ENCODE measurements at places on chromosomes 12 and 14.

DNA sequence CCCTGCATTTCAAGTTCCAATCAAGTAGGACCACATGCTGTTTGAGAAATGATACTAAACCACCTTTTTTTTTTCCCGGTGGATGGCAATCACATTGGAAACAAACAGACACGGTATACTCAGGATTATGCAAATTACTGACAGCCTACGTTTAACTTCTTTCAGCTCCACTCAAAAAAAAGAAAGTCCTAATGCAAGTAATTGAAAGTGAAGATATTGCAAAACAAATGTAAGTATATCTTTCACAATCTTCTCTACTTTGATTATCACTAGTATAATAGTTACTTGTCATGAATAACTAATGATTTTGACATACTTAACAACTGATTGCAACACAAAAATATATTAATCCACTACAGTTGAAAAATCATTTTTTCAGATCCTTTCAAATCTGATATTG is 2.6 kb upstream of the OSBPL8 start:
- no peaks in the 10 kb centered on the region for H3K27me3 ChIP-seq
- no peak overlapping the region for H3K4me3 ChIP-seq
- no peak overlapping the region for H3K27ac ChIP-seq
- DNase-seq = no peak

DNA sequence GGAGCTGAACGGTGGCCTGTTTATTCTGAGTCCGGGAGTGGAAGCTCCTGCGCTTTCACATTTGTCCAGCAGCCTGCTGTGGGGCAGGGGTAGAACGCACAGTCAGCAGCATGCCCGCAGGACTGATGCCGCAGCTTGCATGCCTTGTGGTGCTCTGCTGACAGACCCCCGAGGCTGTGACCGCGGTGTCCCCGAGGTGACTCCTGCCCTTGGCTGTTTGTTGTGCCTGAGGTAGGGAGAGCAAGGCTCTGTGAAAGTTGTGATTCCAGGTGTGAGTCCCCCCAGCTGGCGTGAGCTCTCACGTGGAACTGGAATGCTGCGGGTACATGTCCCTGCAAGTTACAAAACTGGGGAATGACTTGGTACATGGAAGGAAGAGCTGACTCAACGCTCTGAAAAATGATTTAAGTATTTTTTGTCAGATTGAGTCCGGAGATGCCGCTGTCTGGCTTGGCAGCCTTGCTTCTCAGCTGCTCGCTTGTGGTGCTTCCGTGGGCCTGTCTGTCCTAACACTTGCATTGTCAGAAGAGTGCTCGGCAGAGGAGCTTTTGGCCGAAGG is 18.1 kb downstream of the MLXIP start:
- H3K27me3 ChIP-seq = no peaks in the 10 kb centered on the region
- no peak for DNase-seq
- H3K4me1 ChIP-seq = peaks cover 15% of the 10 kb centered on the region
- H3K27ac ChIP-seq = peak overlapping the region; percentile 55
- peaks cover under 1% of the 10 kb centered on the region for H3K36me3 ChIP-seq

DNA sequence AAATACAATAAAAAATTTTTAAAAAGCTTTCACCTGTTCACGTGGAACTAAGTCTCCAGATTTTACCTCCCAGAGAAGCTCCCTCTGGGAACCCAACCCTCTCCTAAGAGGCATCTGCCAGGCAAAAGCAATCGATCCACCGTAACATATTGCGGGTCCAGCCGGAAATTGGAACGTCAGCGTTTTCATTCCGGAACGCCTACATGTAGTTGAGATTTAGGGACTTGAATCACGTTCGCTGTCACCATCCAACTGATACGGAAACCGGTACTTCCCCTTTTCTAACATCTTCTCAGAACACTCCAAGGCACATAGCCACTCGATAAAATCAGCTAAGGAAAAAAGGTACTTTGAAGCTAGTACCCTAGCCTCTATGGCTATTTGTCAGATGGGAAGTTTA is 70.3 kb downstream of the COX16 start:
- no peaks in the 10 kb centered on the region for H3K27me3 ChIP-seq
- no peak overlapping the region for H3K4me3 ChIP-seq
- no peak for DNase-seq
- H3K36me3 ChIP-seq = 0 out of 2 replicates have a peak, but pooled peaks cover 5% of the 10 kb centered on the region

DNA sequence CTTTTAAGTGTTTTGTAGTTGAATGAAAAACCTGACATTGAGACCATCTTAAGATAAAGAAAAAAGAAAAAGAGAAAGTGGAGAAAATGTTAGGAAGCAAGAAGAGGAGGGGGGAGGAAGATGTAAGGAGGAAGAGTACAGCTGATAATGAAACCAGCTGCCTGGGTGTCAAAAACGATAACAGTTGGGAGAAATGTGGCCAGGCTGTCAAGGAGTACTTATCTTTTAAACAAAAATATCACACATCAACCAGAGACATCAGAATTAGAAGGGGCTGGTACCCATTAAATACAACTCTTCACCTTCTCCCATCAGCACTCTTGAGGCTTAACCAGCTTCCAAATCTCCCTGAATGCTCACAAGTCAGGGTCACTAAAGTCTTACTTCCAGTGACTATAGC is 4.5 kb downstream of the SLC11A2 start:
- H3K27ac ChIP-seq = no peak overlapping the region
- DNase-seq = no peak
- H3K4me3 ChIP-seq = no peak overlapping the region
- no peaks in the 10 kb centered on the region for H3K27me3 ChIP-seq

DNA sequence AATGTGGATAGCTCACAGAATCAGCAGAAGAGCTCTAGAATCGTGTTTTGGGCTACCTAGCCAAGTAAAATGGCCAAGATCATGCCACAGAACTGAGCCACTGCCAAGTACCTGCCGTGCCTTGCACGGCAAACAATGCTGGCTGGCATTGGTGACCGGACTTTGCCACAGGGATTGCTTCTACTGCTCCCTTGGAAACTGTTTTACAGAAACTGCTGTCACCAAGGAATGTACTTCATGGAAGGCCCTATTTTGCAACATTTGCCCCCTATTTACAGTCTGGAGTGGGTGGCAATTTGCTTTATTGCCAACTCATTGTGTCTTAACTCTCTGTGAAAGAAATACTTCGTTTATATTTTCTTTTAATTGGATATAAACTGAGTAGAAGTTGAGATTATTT is 49.0 kb downstream of the BORCS5 start:
- H3K27ac ChIP-seq = no peak overlapping the region
- DNase-seq = no peak
- no peaks in the 10 kb centered on the region for H3K27me3 ChIP-seq
- H3K36me3 ChIP-seq = no peaks in the 10 kb centered on the region

- no peak for DNase-seq
- peaks cover 16% of the 10 kb centered on the region for H3K4me1 ChIP-seq
- no peaks in the 10 kb centered on the region for H3K27me3 ChIP-seq
These were observed 157.9 kb downstream of the PAWR start for GRCh38 chr12:79532907-79533288.

DNA sequence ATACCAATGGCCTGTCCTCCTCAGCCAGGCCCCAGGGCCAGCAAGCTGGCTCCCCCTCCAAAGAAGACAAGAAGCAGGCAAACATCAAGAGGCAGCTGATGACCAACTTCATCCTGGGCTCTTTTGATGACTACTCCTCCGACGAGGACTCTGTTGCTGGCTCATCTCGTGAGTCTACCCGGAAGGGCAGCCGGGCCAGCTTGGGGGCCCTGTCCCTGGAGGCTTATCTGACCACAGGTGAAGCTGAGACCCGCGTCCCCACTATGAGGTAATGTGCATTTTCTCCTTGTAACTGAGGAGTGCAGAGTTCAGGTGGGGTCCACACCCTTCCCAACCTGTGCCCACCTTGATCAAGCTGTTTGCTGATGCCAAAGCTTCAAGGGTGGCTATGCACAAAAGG is 23.4 kb downstream of the ACACB start:
- H3K36me3 ChIP-seq = no peaks in the 10 kb centered on the region
- H3K27me3 ChIP-seq = no peaks in the 10 kb centered on the region
- H3K4me1 ChIP-seq = no peaks in the 10 kb centered on the region
- H3K27ac ChIP-seq = no peak overlapping the region

GRCh38 chr12:98127336-98127679 is 388.1 kb upstream of the TMPO start:
- H3K36me3 ChIP-seq = no peaks in the 10 kb centered on the region
- H3K4me3 ChIP-seq = no peak overlapping the region
- no peaks in the 10 kb centered on the region for H3K4me1 ChIP-seq
- no peaks in the 10 kb centered on the region for H3K27me3 ChIP-seq

GRCh38 chr12:52193532-52193931 is 1.7 kb upstream of the KRT80 start:
- H3K36me3 ChIP-seq = no peaks in the 10 kb centered on the region
- H3K4me1 ChIP-seq = no peaks in the 10 kb centered on the region
- DNase-seq = no peak
- H3K4me3 ChIP-seq = no peak overlapping the region
- no peak overlapping the region for H3K27ac ChIP-seq
- no peaks in the 10 kb centered on the region for H3K27me3 ChIP-seq

GRCh38 chr12:26367991-26368730 is 172.8 kb downstream of the SSPN start:
- no peak overlapping the region for H3K27ac ChIP-seq
- no peak overlapping the region for H3K4me3 ChIP-seq
- H3K27me3 ChIP-seq = no peaks in the 10 kb centered on the region
- no peaks in the 10 kb centered on the region for H3K4me1 ChIP-seq
- DNase-seq = no peak
- no peaks in the 10 kb centered on the region for H3K36me3 ChIP-seq

GRCh38 chr14:39367387-39367751 is 64.9 kb downstream of the FBXO33 start:
- H3K4me1 ChIP-seq = peaks cover 15% of the 10 kb centered on the region
- H3K36me3 ChIP-seq = no peaks in the 10 kb centered on the region
- DNase-seq = peak; percentile 52
- no peak overlapping the region for H3K4me3 ChIP-seq
- peak overlapping the region; percentile 48 for H3K27ac ChIP-seq

DNA sequence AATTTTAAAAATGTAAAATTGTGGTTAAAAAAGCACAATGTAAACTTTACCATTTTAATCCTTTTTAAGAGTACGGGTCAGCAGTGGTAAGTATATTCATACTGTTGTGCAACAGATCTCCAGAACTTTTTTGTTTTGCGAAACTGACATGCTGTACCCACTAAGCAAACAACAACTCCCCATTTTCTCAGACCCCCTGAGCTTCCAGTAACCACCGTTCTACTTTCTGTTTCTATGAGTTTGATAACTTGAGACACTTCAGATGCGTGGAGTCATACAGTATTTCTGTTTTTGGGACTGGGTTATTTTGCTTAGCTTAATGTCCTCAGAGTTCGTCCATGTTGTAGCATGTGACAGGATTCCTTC is 38.0 kb downstream of the CHST11 start:
- 0 out of 2 replicates have a peak, but pooled peaks cover 3% of the 10 kb centered on the region for H3K4me1 ChIP-seq
- H3K27ac ChIP-seq = no peak overlapping the region
- H3K27me3 ChIP-seq = no peaks in the 10 kb centered on the region
- no peak for DNase-seq
- no peaks in the 10 kb centered on the region for H3K36me3 ChIP-seq
- no peak overlapping the region for H3K4me3 ChIP-seq

GRCh38 chr12:104729610-104730446 is 228.3 kb downstream of the SLC41A2 start:
- no peaks in the 10 kb centered on the region for H3K27me3 ChIP-seq
- H3K4me1 ChIP-seq = no peaks in the 10 kb centered on the region
- no peak overlapping the region for H3K27ac ChIP-seq
- H3K36me3 ChIP-seq = no peaks in the 10 kb centered on the region
- no peak for DNase-seq
- no peak overlapping the region for H3K4me3 ChIP-seq

GRCh38 chr12:68235576-68235975 is 10.0 kb upstream of the IL26 start:
- no peak overlapping the region for H3K4me3 ChIP-seq
- no peak overlapping the region for H3K27ac ChIP-seq
- no peak for DNase-seq
- H3K27me3 ChIP-seq = no peaks in the 10 kb centered on the region

DNA sequence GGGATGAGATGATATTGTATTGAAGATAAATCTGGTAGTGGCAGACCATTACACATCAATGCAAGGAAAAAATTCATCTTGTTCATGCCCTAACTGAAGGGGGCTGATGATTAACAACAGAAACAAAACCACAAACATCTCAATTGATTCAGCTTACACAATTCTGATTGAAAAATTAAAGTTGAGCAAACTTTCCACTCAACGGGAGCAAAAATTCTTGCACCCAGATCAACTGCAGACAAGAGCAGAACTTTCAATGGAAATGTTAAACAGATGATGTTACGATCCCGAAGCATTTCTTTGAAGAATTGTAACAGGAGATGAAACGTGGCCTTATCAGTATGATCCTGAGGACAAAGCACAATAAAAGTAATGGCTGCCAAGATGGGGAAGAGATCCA is 172.4 kb upstream of the SOX5 start:
- no peak overlapping the region for H3K27ac ChIP-seq
- no peaks in the 10 kb centered on the region for H3K36me3 ChIP-seq
- DNase-seq = no peak
- H3K4me3 ChIP-seq = no peak overlapping the region
- H3K4me1 ChIP-seq = no peaks in the 10 kb centered on the region

DNA sequence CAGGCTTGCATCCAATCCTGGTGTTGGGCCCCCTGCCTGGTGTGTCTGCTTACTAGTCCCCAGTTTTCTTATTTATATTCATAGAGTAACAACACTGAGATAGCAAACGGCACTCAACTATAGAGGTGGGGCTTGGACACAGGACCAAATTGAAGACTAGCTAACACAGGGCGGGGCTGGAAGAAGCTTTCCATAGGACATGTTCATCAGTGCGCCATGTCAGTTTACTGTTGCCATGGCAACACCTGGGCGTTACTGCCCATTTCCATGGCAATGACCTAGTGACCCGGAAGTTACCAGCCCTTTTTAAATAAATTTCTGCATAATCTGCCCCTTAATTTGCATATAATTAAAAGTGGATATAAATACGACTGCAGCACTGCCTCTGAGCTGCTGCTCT is 275.5 kb upstream of the TMEM132C start:
- H3K27me3 ChIP-seq = no peaks in the 10 kb centered on the region
- H3K36me3 ChIP-seq = no peaks in the 10 kb centered on the region
- H3K27ac ChIP-seq = no peak overlapping the region
- no peak overlapping the region for H3K4me3 ChIP-seq

DNA sequence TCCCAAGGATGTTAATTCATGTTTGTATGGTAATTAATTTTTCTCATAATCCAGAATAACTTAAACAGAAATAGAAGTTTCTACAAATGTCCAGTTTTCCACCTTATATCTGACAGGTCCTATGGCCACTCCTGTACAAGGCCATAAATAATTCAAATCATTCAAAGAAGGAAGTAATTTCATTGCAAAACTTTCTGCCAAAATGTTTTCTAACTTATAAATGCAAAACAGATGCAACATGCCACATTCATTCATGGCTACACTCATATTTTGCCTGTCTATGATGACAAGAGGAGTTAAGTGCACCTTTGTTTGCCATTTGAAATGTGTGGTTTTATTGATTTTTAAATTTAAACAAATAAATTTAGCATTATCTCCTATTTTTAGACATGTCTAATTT is 34.4 kb downstream of the ITPR2 start:
- no peaks in the 10 kb centered on the region for H3K27me3 ChIP-seq
- H3K4me3 ChIP-seq = no peak overlapping the region
- no peak overlapping the region for H3K27ac ChIP-seq
- no peaks in the 10 kb centered on the region for H3K36me3 ChIP-seq
- no peak for DNase-seq

- H3K36me3 ChIP-seq = no peaks in the 10 kb centered on the region
- no peak for DNase-seq
- no peaks in the 10 kb centered on the region for H3K27me3 ChIP-seq
- no peak overlapping the region for H3K27ac ChIP-seq
- H3K4me3 ChIP-seq = no peak overlapping the region
These were observed 327.2 kb downstream of the RAD51B start for GRCh38 chr14:68146818-68147217.

All from GM23338 (cell line).